ENCODE measurements at places on chromosomes 1 and 21. TPM values are rescaled to one million over a fixed set of nuclear protein-coding genes. Genes with fewer than 3 reads are reported as not detected.

KCNN3 gene
- total RNA-seq: 0.04 TPM

FAM177B gene
- not detected for total RNA-seq

FALEC gene
- not detected for total RNA-seq

MAB21L3 gene
- not detected for total RNA-seq

NCAM2 gene
- total RNA-seq: 54.5 TPM

NUDT4B gene
- 2.8 TPM for total RNA-seq

SPRR2F gene
- 0.76 TPM for total RNA-seq

- no peak overlapping the region for H3K27ac ChIP-seq
- DNase-seq: peak; percentile 31
- H3K36me3 ChIP-seq: no peaks in the 10 kb centered on the region
- no peaks in the 10 kb centered on the region for H3K4me1 ChIP-seq
- no peak overlapping the region for H3K4me3 ChIP-seq
Observed at GRCh38 chr1:209590405-209590804, 6.9 kb downstream of the CAMK1G start.

DNA sequence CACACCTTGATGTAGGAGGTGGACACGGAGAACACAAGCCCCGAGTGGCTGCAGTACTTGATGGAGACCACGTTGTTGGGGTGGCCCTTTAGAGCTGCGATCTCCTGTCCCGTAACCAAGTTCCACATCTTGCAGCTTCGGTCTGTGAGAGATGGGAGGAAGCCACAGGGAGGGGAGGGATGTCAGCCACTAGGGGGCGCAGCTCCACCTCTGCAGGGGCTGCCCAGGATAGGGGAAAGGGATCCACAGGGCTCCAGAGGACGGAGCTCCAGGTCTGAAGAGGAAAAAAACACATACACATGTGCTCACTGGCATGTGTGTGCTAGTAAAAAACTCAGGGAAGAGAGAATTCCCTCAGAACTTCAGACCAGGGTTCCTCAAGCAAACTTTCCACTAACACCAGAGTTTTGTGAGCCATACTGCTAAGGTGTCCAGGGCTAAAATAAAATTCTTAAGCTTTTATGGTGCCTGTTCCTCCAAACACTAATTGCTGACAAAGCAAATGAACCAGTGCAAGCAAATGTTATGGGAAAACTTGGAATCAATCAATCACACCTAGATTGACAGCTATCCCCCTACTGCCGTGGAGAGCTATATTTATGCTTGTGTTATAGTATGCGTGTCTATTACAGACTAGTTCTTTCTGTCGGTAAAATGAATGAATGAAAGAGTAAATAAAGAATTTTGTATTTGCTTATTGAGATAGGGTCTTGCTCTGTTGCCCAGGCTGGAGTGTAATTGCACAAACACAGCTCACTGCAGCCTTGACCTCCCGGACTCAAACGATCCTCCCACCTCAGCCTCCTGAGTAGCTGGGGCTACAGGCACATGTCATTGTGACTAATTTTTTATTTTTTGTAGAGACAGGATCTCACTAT, 43.7 kb downstream of the KIF21B start:
- no peaks in the 10 kb centered on the region for H3K27me3 ChIP-seq
- H3K4me1 ChIP-seq: no peaks in the 10 kb centered on the region
- DNase-seq: peak; percentile 95
- H3K36me3 ChIP-seq: no peaks in the 10 kb centered on the region

- no peaks in the 10 kb centered on the region for H3K27me3 ChIP-seq
- no peak overlapping the region for H3K27ac ChIP-seq
- H3K4me3 ChIP-seq: no peak overlapping the region
Observed at GRCh38 chr1:26853156-26853555, 9.8 kb upstream of the SFN start.

GRCh38 chr1:30820299-30820698, 62.7 kb upstream of the LAPTM5 start:
- no peak overlapping the region for H3K27ac ChIP-seq
- no peak overlapping the region for H3K4me3 ChIP-seq
- no peaks in the 10 kb centered on the region for H3K36me3 ChIP-seq
- DNase-seq: no peak
- peaks cover 7% of the 10 kb centered on the region for H3K27me3 ChIP-seq

DNA sequence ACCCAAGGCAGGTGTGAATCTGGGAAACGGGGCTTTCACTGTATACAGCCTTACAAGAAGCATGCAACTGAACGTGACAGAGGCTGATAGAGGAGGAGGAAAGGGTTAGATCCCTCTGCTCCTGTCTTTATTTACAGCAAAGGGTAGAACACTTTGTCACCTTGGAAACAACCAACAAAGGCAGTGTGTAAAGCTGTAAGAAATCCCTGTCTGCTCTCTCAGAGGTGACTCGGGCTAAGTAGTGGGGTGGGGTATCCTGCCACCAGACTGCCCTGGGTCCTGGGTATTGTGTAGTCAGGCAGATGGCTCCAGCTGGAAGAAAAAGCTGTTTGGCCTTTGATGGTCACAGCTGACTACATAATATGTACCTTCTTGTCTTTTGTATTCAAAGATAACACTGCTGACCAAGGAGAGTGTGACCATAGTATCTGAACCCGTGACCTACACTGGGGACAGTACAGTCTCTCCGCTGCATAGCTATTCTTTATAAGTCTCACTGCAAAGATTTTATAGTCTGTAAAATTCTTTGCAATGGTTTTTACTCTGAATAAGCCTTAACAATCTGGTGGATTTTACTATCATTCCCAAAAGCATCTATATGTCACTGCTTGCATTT, 22.1 kb upstream of the POU2F1 start:
- no peak overlapping the region for H3K4me3 ChIP-seq
- H3K27me3 ChIP-seq: no peaks in the 10 kb centered on the region
- H3K27ac ChIP-seq: no peak overlapping the region
- H3K4me1 ChIP-seq: no peaks in the 10 kb centered on the region

DNA sequence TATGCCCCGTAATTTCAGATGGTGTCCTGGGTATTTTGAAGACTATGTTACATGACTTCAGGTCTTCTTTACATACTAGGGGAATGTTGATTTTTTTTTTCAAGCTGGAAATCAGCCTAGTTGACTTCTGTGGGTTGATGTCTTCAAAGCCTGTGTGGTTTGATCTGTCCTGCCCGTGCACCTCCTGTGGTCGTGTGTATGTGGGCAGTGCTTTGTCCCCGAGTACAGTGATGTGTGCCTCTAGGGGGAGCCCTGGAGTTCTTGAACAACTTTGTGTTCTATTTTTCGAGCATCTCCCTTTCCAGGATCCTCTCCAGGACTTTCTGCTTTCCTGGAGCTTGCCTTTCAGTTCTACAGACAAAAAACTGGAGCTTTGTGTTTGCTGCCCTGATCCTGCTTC, 28.9 kb downstream of the OBSCN start:
- peak; percentile 72 for DNase-seq
- no peak overlapping the region for H3K27ac ChIP-seq
- no peaks in the 10 kb centered on the region for H3K4me1 ChIP-seq
- no peak overlapping the region for H3K4me3 ChIP-seq

GRCh38 chr1:182608845-182609610, 4.8 kb upstream of the RGS16 start:
- H3K27me3 ChIP-seq: peaks cover 55% of the 10 kb centered on the region
- H3K4me3 ChIP-seq: no peak overlapping the region
- no peak for DNase-seq
- no peak overlapping the region for H3K27ac ChIP-seq
- no peaks in the 10 kb centered on the region for H3K36me3 ChIP-seq
- H3K4me1 ChIP-seq: peaks cover 8% of the 10 kb centered on the region

- no peak overlapping the region for H3K27ac ChIP-seq
- DNase-seq: no peak
- no peak overlapping the region for H3K4me3 ChIP-seq
- no peaks in the 10 kb centered on the region for H3K4me1 ChIP-seq
- no peaks in the 10 kb centered on the region for H3K27me3 ChIP-seq
Observed at GRCh38 chr1:194366705-194367104, 1180.3 kb upstream of the B3GALT2 start.

- H3K4me1 ChIP-seq: peaks cover 19% of the 10 kb centered on the region
- H3K4me3 ChIP-seq: no peak overlapping the region
- no peak overlapping the region for H3K27ac ChIP-seq
- H3K36me3 ChIP-seq: no peaks in the 10 kb centered on the region
- DNase-seq: no peak
Observed at GRCh38 chr1:16906873-16907272, 11.1 kb downstream of the RNU1-2 start.

DNA sequence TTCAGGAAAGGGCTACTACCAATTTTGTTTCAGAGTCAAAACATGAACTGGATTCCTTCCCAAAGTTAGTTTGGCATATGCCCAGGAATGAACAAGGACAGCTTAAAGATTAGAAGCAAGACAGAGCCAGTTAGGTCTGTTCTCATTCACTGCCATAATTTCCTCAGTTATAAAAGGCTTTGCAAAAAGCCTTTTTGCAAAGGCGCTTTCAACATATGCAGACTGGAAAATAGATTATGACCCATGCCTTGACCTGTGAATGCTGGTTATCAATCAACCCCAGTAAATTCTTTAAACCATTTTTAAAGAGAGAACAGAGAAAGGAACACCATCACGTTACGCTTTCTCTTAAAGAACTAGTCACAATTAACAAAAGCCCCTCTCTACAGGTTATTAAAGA, 1.7 kb upstream of the FRRS1 start:
- peak overlapping the region; percentile 74 for H3K27ac ChIP-seq
- H3K36me3 ChIP-seq: peaks cover 4% of the 10 kb centered on the region
- no peaks in the 10 kb centered on the region for H3K27me3 ChIP-seq
- peaks cover 20% of the 10 kb centered on the region for H3K4me1 ChIP-seq

DNA sequence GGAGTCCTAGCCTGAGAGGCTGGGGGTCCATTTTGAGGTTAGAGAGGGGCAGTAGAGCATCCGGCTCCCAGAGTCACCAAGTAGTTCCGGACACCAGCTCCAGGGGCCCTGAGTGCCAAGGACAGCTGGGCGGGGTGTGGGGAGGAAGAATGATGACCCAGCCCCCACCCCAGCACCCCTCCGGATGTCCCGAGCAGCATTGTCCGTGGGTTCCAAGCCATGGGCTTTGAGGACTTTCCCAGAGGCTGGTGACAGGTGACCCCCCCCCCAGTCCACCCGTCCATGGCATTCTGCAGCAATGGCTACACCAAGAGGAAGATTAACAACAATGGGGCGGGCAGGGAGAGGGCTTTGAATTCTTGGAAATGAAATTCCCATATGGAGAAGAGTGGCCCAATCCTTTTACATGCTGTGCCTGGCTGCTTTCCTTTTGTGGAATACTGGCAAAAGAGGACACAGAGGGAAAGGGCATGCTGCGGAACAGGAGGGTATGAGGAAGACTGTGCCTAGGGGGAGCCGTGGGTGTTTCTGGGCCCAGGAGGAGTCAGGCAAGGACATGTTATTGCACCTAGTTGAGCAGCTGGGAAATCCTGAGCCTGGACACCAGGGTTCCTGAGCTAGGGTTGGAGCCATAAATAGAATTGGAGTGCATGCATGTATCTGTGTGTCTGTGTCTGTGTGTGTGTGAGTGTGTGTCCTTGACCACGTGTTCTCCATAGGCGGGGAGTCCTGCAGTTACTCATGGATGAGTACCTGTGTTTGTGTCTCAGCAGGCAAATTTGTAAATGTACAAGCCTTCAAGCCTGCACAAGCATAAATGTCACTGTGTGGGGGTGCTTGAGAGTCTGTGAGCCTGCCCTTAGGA, 956 bp downstream of the ATP1A2 start:
- peaks cover 63% of the 10 kb centered on the region for H3K27me3 ChIP-seq
- no peaks in the 10 kb centered on the region for H3K36me3 ChIP-seq
- H3K27ac ChIP-seq: no peak overlapping the region
- no peak for DNase-seq

DNA sequence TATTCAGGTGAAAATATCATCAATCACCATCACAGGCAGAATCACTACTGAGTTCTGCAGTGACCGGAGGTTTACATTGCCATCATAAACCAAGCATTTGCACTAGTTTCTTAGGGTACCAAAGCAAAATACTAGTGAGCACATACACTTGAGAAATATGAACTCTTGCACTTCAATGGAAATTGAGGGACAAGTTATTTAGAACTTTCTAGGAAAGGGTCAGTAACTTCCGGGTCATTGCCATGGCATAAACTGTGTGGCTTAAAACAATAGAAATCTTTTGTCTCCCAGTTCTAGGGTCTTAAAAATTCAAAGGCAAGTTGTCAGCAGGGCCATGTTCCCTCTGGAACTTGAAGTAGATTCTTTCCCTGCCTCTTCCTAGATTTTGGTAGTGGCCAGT, 197.5 kb downstream of the ZC3H11B start:
- H3K4me3 ChIP-seq: no peak overlapping the region
- DNase-seq: no peak
- H3K4me1 ChIP-seq: no peaks in the 10 kb centered on the region
- H3K27me3 ChIP-seq: no peaks in the 10 kb centered on the region

GRCh38 chr1:31111290-31111951, 45.9 kb upstream of the PUM1 start:
- no peaks in the 10 kb centered on the region for H3K36me3 ChIP-seq
- H3K27ac ChIP-seq: peak overlapping the region; percentile 37
- H3K27me3 ChIP-seq: no peaks in the 10 kb centered on the region
- H3K4me3 ChIP-seq: no peak overlapping the region

DNA sequence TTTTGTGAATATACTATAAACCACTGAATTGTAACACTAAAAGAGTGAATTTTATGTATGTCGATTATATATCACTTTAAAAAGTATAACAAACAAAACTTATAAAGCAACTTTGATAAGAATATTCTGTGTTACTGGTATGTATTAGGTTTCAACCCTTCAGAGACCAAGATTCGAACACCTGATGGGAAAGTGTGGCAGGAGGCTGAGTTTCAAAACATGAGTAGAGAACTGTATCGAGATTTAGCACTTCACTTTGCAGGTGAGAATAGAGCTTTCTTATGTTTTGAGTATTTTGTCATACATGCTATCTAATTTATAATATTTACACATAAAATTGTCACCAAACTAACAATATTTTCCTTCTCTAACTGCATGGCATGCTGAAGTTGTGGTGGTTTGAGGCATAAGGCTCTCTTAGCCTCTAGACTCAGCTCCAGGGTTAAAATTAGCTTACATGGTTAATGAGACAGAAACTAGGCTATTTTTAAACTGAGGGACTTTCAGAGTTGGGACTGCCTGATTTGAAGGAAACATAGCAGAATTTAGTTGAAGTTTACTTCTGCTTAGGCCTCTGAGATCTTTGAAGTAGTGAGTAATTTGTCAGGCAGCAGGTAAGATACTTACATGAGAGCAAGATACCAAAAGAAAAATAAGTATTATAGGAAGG, 48.6 kb downstream of the CEP350 start:
- H3K4me3 ChIP-seq: no peak overlapping the region
- H3K4me1 ChIP-seq: no peaks in the 10 kb centered on the region
- H3K27ac ChIP-seq: no peak overlapping the region
- DNase-seq: no peak

DNA sequence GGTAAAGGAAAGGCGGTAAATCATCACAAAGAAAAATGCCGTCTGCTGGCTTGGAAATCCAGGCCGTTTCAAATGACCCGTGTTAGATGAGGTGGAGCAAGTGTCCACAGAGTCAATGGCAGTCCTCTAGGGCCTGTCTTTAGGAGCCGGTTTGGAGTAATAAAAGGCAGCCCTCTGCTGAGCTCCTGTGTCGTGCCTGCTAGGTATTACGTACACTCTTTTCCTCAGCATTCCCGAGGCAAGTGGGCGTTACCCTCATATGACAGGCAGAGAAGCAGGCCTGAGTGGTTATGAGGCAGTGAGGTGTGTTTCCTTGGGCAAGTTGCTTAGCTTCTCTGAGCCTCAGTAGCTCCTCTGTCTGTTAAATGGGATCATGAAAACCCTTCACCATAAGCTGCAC, 7.7 kb downstream of the NENF start:
- H3K27ac ChIP-seq: no peak overlapping the region
- no peak for DNase-seq
- H3K27me3 ChIP-seq: no peaks in the 10 kb centered on the region
- no peak overlapping the region for H3K4me3 ChIP-seq
- H3K4me1 ChIP-seq: peaks cover 22% of the 10 kb centered on the region
- peaks cover 20% of the 10 kb centered on the region for H3K36me3 ChIP-seq

GRCh38 chr1:155002464-155003226, at the start of gene ZBTB7B:
Gene ZBTB7B, plus strand, starts transcription at chr1:155002802. Its CDS starts 11,859 bp downstream, at chr1:155014661.
- H3K27ac ChIP-seq: peak within 1 kb of the TSS; percentile 99
- DNase-seq: peak; percentile 49
- H3K4me3 ChIP-seq: peak within 1 kb of the TSS; percentile 97
- H3K27me3 ChIP-seq: no peaks in the 10 kb centered on the region
- H3K36me3 ChIP-seq: peaks cover 33% of the 10 kb centered on the region
- H3K4me1 ChIP-seq: peaks cover 74% of the 10 kb centered on the region

Measured in K562 (cell line).